ENCODE measurements at places on chromosomes 7 and 10.
A peak's percentile ranks its signal among the peaks of the same experiment; 100 is the strongest.

DNA sequence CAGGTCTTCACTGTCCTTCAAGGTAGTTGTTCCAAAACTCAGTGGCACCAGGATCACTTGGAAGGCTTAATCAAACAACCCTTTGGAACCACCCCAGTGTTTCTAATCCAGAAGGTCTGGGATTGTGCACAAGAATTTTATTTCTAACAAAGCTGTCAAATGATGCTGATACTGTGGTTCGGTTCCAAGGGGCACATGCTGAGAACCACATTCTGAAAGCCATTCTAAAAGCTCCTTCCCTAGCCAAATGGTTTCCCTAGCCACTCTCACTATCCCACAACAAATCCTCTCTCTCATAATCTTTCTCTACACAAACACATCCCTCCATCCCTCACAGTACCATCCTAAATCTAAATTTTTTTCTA lies 52.1 kb downstream of the MACC1 start:
- no peak for DNase-seq

DNA sequence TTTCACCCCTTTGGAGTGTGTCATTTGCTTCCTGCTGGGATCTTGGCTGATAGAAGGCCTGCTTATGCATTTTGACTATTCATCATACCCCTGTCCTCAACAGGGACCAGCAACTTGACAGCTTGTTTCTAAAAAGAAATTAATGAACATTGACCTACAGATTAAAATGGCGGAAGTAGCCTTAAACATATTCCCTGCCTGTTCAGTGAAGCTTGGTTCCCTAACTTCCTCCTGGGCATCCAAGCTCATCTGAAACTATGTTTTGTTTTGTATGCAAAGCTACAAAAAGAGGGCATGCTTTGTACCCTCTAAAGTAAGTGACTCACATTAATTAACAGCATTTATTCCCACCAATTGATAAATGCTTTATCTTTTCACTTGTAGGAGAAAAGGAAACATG lies 26.8 kb upstream of the CDK14 start:
- no peak for DNase-seq

DNA sequence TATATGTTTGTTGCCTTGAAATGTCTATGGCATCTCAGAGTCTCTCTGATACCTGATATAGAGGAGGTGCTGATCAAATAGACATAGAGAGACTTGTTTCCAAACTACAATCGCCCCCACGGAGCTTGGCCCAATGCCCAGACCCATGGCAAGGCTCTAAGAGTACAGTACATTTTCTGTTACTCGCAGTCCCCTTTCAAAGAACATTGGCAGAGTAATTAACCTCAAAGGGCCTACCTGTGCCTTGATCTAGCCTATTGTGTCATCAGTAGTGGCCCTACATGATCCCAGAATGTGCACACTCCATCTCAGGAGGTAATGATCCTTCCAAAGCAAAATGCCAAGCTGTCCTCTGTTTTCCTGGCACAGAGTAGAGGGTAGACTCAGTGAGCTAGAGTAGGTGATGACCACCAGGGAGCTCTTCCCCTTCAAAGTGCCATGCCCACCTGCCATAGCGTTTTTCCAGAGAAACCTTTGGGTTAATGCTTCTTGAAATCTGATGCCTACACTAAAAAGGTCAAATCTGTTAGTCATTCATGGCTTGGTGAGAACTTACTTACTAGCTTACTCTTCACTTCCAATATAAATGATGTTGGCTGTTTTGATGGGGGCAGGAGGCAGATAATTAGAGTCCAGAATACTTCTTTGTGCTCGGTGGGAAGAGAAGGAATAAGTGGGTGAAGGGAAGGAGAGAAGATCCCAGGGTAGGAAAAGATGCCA lies 41.2 kb upstream of the ACSL5 start:
- DNase-seq, result no peak

DNA sequence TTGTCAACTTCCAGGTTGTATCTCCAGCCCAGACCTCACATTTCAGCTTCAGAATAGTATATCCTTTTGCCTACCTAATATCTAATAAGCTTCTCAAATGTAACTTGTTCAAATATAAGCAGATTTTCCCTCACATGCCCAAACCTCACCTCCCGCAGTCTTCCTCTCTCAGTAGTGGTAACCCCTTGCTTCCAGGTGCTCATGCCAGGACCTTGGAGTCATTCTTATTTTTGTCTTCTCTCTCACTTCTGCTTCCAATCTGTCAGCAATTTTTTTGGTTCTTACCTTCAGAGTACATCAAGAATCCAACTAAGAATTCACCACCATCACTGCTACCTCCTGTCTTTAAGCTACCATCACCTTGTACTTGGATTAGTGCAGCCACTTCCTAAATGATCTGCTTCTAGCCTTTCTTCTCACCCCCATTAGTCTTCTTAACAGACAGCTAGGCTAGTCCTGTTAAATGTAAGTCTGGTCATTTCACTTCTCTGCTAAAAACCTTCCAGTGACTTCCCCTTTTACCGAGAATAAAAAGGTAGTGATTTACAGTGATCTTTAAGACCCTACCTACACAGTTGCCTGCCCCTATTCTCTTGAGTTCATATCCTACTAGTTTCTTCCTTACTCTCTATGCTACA lies 14.0 kb downstream of the ANKIB1 start:
- DNase-seq, result no peak

GRCh38 chr7:142450206-142450605 lies 192.3 kb upstream of the PRSS58 start:
- DNase-seq, result no peak

GRCh38 chr10:62475551-62475950 lies 101.4 kb downstream of the ZNF365 start:
- DNase-seq, result no peak

DNA sequence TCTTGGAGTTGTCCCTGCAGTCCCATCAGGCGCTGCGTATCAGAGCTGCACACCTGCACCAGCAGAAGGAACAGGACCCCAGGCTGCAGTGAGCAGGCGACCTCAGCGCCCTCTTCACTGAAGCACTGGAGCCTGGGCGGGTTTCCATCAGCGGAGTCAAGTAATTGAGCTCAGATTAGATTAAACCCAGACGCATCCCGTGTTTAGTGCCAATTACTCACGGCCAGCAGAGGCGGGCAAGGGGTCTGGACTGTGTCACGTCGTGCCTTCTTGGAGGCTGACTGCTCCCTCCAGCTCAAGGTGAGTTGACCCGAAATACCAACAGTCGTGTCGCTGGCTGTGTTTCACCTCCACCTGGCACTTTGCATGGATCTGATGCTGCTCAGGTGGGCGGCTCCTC lies 123.6 kb downstream of the CXCL12 start:
- peak; percentile 37 for DNase-seq
